ENCODE measurements at places on chromosomes 2 and 18.

DNA sequence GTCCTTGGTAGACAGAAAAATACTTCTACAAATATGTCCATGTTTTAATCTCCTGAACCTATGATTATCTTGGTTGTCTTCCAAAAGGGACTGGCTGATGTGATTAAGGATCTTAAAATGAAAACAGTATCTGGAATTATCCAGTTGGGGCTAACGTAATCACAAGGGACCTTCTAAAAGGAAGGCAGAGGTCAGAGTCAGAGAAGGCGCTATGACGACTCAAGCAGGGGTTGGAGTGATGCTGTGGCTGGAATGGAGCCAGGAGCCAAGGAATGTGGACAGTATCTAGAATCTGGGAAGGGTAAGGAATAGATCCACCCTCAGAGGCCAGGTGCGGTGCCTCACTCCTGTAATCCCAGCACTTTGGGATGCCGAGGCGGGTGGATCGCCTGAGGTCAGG, 4.2 kb upstream of the USP14 start:
- no peak for DNase-seq

DNA sequence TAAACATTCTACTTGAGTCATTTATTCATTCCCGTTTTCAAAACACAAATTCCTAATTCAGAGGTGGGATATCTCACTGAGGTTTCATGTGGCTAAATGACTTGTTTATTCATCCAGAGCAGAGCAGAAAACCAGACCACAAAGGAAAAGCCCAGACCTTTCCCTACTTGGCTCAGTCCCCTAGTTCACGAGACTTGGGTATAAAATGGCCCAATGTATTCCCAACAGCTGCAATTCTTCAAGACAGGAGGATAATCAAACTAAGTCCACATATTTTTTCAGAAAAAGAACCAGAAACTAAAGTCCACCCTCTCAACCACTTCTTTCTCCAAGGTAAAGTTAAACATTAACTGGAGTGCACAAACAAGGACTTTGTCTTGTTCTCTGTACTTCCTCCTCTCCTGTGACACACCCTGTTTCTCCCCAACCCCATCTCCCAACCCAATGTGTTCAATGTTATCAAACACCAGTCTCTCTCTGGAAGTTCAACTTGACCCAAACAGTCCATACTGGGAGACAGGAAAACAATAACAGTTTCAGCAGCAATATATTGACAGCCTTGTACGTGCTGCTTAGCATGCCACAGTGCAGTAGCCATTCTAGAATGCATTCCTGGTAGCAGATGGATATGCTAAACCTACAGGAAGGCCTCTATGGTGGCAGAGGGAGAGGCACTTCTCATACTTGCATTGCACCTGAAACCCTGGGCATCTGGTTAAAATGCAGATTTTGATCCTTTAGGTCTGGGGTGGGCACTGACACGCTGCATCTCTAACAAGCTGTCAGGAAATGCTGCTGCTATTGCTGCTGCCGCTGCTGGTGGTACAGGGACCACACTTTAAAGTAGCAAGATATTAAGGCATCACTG, 110.7 kb downstream of the INO80D start:
- no peak for DNase-seq

GRCh38 chr18:45621061-45621511, 5.8 kb downstream of the SLC14A2 start:
- DNase-seq: no peak

DNA sequence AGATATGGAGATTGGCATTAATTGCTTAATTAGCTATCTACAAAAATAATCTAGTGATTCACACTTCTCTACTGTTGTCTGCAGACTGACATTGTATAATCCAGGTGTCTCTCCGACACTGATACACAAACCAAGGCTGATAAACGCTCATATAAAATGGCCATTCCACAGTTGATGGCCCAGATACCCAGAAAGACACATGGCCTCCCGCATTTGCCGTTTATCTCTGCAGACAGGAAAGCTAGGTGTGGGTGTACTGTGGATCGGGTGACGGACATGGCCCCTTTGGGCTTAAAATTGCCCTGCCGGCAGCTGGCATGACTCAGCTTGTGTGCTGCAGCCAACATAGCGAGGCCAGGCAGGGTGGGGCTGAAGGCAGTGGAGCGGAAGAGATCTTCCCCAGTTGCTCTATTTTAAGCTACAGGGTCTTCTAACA, 18.5 kb downstream of the PMAIP1 start:
- DNase-seq: no peak

DNA sequence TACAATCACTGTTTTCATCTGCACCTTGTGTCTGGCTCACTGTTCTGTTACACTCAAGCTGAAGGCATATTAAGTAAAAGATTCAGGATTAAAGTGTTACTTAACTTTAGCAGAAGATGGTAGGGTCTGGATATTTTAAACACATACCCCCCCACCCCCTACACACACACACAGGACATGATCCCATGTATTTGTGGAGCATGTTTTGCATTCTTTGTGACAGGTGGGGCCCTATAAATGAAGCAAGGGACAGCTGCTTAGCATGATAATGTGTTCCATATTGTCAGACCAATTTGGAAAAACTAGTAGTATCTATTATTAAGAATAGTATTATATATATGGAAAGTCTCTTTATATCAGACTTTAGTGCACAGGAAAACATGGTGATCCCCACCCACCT, 335.2 kb upstream of the TNP1 start:
- no peak for DNase-seq

- no peak for DNase-seq
Measured at GRCh38 chr2:23988371-23988770, 21.5 kb upstream of the MFSD2B start.

- no peak for DNase-seq
Measured at GRCh38 chr2:120257522-120257921, 4.9 kb downstream of the RALB start.

DNA sequence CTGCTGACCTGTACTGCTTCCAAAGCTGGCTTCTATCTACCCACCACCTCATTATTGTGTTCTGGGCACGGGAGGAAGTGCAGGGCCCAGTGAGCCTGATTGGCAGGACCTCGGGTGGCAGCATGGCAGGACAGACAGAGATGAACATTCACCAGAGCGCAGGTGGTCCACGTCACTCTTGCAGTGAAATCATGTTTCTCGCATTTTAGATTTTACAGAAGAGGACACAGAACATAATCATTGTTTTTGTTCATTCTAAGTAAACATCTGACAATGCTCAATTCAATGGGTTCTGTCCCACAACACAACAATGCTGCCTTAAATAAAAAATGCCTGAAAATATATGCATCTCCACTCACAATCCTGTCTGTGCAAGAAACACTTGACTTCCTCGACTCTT, 11.5 kb upstream of the BIN1 start:
- DNase-seq: no peak

DNA sequence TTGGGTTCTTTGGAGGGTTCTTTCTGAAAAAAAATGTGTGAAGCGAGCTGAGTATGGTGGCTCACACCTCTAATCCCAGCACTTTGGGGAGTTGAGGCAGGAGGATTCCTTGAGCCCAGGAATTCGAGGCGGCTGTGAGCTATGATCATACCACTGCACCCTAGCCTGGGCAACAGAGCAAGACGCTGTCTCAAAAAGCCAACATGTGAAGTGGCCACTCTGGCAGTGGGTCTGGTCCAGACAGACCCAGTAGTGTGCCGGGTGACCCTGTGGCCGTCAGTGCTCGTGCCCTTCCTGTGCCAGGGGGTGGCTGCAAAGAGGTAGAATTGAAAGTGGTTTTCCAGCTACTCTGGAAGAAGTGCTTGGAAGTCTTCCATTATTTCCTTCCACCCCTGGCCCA, 11.6 kb downstream of the KLF11 start:
- DNase-seq: no peak

DNA sequence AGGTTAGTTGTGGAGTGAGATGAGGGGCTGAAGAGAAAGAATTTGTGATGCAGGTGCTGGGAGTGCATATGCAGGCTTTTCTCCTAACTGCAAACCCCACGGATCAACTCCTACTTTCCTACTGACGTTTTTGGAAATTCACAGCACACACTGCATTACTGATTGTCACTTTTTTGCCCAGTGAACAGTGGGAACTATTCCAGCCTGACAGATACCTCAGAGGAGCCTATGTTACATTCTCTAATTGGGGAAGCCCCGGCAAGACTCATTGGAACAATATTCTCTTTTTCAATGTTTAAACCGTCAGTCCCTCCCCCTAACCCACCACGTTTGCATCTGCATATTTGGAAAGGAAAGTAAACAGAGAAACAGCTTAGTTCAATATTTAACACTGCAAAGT, 126.2 kb downstream of the DPP4 start:
- DNase-seq: no peak

DNA sequence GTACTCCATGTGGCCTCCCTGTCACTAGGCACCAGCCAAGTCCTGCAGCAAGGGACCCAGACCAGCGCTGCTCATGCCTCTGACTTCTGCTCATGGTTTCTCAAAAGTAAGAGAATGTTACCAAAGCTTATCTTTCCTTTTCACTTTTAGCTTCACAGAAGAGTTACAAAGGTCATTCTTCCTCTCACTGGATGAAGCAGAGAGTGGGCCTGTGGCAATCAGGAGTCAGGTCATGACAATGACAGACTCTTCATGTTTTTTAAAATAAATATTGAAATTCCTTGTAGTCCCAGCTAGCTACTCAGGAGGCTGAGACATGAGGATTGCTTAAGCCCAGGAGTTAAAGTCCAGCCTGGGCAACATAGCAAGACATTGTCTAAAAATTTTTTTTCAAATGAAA, 126.1 kb downstream of the OSR1 start:
- no peak for DNase-seq

GRCh38 chr18:78920456-78921138, 59.0 kb upstream of the SALL3 start:
- no peak for DNase-seq

GRCh38 chr2:152176113-152176714, 651 bp upstream of the STAM2 start:
- no peak for DNase-seq

- DNase-seq: no peak
Measured at GRCh38 chr2:224764565-224765236, 48.5 kb upstream of the CCDC195 start.

- DNase-seq: no peak
Measured at GRCh38 chr2:26778507-26778906, 7.3 kb upstream of the CENPA start.

DNA sequence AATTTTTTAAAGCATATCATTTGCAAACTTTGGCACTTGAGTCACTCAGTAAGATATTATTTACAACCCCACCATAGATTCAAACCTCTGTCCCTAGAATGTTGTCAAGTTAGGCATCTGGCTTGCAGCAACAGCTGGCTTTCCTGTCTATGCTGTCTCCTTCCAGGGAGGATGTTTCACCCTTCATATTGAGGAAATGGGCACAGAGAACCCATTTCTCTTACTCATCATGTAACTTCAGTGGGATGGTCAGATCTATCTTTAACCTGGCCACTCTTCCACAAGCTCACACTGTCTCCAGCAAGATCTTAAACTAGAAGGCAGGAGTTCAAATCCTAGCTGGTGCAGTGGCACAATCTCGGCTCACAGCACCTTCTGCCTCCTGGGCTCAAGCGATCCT, 15.8 kb downstream of the LCT start:
- DNase-seq: no peak

DNA sequence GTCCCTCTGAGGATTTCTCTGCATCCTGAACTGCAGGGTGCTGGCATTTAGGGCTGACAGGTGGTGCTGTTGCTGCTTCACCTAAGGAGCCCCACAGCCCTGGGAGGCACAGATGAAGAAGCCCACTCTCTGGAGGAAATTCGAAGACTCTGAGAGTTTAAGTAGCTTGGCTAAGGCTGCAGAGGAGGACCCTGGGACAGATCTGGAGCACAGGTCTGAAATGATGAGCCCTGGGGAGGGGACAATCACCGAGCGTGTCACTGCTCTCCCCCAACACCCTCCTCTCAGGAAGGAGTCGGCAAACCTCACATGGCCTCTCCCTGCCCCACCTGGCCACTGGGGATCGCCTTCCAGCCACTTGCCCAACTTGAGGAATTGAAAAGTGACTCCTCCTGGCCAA, 18.6 kb downstream of the CYP27C1 start:
- no peak for DNase-seq

- no peak for DNase-seq
Measured at GRCh38 chr2:94997981-94998930, 27.3 kb upstream of the MAL start.

DNA sequence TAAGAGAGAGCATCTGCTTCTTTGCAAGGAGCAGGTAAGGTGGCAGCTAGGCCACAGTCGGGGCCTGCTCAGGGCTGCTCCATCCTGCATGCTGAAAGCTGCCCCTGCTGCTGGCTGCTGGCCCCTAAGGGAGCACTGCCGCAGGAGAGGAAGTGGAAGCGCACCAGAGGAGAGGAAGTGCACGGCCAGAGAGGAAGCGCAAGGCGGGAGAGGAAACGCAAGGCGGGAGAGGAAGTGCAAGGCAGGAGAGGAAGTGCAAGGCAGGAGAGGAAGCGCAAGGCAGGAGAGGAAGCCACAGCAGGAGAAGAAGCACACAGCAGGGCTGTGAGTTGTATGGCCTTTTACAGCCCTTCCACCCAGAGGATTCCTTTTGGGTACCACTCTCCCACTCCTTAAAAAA, 539.0 kb upstream of the TNP1 start:
- DNase-seq: no peak

DNA sequence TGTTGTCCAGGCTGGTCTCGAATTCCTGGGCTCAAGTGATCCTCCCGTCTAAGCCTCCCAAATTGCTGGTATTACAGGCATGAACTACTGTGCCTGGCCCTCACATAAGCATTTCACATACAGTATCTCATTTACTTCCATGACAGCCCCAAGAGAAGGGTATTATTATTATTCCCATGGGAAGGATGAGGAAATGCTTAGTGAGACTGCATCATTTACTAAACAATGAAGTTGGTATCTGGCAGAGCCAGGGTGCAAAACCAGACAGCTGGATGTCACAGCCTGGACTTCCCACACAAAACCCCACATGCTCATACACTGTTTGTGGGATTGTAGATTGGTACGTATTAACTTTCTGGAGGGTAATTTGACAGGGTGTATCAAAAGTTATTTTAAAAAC, 29.9 kb downstream of the DAPL1 start:
- DNase-seq: no peak

- no peak for DNase-seq
Measured at GRCh38 chr18:57581301-57581934, 5.1 kb downstream of the FECH start.

DNA sequence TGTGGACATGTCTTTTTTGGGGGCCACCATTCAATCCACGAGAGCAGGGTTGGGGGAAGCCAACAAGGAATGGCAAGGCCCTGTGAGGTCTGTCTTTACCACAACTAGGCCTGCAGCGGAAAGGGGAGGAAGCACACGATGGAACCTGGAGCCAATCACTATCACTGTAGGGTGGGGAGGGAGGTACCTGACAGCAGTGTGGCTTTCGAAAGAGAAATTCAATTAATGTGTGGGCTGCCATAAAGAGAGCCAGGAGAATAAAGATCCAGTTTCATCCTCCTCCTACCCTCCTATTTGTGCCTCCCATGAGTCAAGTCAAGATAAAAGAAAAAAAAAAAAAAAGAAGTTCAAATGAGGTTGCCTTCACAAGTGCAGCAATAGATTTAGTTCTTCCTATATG, 18.9 kb upstream of the RBMS1 start:
- DNase-seq: no peak

- no peak for DNase-seq
Measured at GRCh38 chr18:32446780-32447179, 23.9 kb downstream of the GAREM1 start.
